ENCODE measurements at places on chromosomes 5 and 9.
A peak's percentile ranks its signal among the peaks of the same experiment; 100 is the strongest.

- peak; percentile 14 for DNase-seq
Measured at GRCh38 chr9:126009047-126009446, 261.9 kb downstream of the PBX3 start.

DNA sequence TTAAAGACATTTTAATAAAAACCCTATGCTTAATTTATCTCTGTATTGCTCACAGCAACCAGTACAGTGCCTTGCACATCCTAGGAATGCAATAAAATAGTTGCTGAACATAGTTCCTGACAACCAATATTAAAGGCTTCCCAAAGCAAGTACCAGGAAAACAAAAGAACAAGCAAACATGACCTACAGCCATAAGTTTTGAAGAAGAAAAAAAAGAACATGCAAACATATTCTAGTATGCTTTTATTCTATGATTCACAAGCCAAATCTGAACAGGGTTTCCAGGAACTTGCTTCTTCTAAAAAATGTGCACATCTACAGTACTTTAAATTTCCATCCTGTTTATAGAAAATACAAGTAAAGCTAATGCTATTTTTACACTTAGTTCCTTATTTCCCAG, 4.5 kb downstream of the CEMIP2 start:
- DNase-seq = no peak

DNA sequence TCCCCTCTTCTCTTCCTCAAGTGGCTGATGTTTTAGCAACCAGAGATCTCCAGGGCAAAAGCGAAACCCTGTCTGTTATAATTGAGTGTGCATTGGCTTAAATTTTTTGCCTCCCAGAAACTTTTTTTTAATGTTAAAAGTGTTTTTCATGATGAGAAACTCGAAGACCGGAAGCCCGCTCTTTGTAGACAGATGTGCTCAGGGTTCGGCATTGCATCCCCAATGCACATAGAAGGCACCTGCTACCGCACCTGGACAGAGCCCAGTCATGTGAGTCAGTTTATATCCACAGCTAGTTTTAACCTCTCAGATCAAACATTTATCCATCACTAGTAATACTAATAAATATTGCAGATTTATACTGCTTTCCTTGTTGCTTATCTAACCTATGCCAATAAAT, 19.5 kb upstream of the NADK2 start:
- DNase-seq = no peak

DNA sequence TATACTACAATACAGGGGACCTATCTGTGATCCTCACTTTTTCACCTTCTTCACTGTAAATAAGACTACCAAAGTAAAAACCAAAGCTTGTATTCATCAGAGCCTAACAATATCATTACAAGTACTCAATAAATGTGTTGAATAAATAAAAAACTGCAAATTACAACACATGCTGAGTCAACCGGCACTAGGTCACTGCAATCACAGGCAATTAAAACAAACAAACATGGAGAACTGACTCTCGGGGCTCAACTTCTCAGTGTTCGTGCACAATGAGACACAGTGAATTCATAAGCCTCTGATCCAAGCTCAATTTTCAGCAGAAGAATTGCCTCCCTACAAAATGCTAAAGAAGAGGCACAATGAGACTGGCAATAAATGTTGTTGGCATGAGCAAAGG, 69.2 kb downstream of the CDK5RAP2 start:
- no peak for DNase-seq

GRCh38 chr5:37811866-37812265, 28.0 kb downstream of the GDNF start:
- DNase-seq = no peak

- peak; percentile 60 for DNase-seq
Measured at GRCh38 chr5:138543730-138544104, 681 bp upstream of the ETF1 start.

GRCh38 chr5:78747705-78748359, 99.3 kb upstream of the LHFPL2 start:
- DNase-seq = peak; percentile 18

- no peak for DNase-seq
Measured at GRCh38 chr9:4973246-4973645, 11.8 kb upstream of the JAK2 start.

- no peak for DNase-seq
Measured at GRCh38 chr9:70405808-70406433, 8.5 kb downstream of the KLF9 start.

DNA sequence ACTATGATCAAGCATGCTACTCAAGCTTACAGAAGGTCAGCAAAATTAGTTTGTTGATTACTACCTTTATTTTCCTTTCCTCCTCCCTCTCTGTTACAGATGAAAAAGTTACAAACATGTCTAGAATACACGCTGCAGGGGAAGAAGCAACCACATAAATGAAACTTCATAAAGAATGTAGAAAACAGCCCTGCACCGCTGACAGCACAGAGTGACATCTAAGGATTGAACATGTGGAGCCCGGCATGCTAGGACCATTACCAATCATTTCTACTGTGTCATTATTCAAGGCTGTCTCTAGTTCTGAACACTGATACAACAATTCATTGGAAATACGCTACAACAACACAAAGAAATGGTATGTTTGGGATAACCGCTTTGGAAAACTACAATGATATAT, 261.1 kb downstream of the MLLT3 start:
- no peak for DNase-seq

DNA sequence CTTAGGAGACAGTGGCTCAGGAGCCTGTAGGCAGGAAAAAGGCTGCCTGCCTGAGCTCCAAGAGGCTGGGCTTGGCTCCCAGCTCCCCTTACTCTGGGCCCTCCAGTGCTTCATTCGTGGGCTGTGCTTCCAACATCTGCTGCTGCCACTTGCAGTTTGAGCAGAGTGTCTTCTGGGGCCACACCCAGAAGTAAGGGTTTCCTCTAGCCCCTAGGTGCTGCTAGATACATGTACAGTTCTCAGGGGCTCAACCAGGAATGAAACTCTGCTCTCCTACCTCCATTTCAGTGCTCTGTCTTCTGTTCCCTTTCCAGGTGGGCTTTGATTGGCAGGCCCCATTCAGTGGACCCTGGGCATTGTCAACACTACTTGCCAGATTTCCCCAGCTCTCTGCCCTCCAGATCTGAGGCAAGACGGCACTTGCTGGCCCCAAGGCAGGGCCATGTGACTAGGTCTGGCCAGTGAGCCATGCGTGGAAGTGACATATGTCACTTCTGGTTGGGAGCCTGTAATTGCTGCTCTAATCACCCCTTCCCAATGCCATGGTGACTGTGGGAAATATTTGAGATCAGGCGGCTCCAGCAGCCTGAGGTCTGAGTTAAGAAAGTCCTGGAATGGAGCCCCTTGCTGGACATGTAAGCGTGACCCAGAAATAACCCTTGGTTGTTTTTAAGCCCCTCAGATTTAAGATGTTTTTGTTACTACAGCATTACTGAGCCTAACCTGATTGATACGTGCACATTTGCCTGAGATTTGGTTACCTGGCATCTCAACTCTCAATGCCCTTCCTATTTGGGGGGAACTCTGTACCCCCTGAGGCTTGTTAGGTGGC, 9.4 kb upstream of the BOD1 start:
- no peak for DNase-seq

GRCh38 chr9:100131216-100131615, 32.2 kb downstream of the INVS start:
- no peak for DNase-seq

DNA sequence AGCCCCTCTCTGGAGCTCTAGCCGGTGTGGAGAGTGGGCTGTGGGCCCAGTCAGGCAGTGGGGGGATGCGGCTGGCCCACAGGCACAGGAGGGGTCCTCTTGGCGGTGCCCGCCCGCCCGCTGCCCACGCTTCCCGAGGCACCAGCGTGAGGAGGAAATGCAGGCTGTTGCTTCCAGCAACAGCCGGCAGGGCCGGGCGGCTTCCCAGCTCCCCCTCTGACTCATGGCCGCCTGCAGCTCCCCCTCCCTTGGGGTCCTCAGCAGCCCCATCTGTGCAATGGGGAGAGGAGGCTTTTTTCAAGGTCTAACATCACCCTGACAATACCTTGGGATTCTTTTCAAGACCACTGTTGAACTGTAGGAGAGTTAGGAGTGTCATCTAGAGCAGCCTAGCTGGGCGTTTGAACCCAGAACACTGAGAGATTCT, 10.4 kb downstream of the CXXC5 start:
- no peak for DNase-seq

- no peak for DNase-seq
Measured at GRCh38 chr5:62708481-62709325, 130.1 kb downstream of the LRRC70 start.
